Muscle of arm (tissue), 14 donors: ENCODE measurements at places on chromosomes 12 and 14. TPM values are rescaled to one million over a fixed set of nuclear protein-coding genes. Genes with fewer than 3 reads are reported as not detected.

GPR162 gene
- 17.8 TPM for polyA plus RNA-seq

KRT78 gene
- polyA plus RNA-seq = not detected

NR4A1 gene
- 23.1 TPM for polyA plus RNA-seq

PTPRO gene
- polyA plus RNA-seq = 1.5 TPM

DIO2 gene
- polyA plus RNA-seq = 1.4 TPM

LRRIQ1 gene
- 1.9 TPM for polyA plus RNA-seq

CHST11 gene
- 2.7 TPM for polyA plus RNA-seq

ZFHX2 gene
- polyA plus RNA-seq = 1.7 TPM

DDIT3 gene
- polyA plus RNA-seq = 12.1 TPM

PACS2 gene
- polyA plus RNA-seq = 90.5 TPM
